ENCODE measurements at places on chromosomes 16 and 17. TPM values are rescaled to one million over a fixed set of nuclear protein-coding genes. Genes with fewer than 3 reads are reported as not detected.

ABCC11 gene
- total RNA-seq: not detected

SOX15 gene
- 0.14 TPM for total RNA-seq

DNA sequence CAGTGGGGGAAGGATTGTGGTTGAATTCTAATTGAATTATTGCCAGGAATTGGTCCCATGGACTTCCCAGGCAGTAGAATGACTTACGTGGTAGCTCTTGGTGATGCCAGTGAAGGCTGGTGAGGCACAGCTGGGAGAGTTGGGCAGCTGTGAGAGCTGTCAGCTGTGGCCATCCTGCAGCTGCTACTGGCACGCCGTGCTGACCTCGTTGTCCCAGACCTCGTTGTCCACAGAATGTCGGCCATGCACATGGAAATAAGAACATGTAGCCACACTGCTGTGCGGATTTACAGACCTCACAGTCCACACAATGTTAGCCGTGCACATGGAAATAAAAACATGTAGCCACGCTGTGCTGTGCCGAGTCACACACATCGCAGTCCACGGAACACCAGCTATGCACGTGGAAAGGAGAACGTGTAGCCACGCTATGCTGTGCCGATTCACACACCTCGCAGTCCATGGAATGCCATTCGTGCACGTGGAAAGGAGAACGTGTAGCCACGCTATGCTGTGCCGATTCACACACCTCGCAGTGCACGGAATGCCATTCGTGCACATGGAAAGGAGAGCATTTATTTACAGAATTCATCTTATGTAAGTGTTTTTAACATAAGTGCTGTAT, 59.2 kb downstream of the BANP start:
- DNase-seq: no peak

- no peak for DNase-seq
These were observed 70.0 kb upstream of the NKD1 start for GRCh38 chr16:50478075-50478772.

DNA sequence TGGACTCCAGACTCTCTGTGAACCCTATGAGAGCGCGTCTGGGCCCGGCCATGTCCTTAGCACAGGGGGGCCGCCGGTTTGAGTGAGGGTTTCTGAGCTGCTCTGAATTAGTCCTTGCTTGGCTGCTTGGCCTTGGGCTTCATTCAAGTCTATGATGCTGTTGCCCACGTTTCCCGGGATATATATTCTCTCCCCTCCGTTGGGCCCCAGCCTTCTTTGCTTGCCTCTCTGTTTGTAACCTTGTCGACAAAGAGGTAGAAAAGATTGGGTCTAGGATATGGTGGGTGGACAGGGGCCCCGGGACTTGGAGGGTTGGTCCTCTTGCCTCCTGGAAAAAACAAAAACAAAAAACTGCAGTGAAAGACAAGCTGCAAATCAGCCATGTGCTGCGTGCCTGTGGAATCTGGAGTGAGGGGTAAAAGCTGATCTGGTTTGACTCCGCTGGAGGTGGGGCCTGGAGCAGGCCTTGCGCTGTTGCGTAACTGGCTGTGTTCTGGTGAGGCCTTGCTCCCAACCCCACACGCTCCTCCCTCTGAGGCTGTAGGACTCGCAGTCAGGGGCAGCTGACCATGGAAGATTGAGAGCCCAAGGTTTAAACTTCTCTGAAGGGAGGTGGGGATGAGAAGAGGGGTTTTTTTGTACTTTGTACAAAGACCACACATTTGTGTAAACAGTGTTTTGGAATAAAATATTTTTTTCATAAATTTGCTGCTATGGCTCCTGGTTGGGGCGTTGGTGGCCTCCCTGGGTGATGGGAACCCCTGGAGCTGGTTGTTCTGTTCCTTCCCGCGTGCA, 23.1 kb downstream of the STAT5A start:
- DNase-seq: no peak

Measured in dermis blood vessel endothelial cell (primary cell).